ENCODE measurements at places on chromosomes 3 and 15. TPM values are rescaled to one million over a fixed set of nuclear protein-coding genes. Genes with fewer than 3 reads are reported as not detected.

DNA sequence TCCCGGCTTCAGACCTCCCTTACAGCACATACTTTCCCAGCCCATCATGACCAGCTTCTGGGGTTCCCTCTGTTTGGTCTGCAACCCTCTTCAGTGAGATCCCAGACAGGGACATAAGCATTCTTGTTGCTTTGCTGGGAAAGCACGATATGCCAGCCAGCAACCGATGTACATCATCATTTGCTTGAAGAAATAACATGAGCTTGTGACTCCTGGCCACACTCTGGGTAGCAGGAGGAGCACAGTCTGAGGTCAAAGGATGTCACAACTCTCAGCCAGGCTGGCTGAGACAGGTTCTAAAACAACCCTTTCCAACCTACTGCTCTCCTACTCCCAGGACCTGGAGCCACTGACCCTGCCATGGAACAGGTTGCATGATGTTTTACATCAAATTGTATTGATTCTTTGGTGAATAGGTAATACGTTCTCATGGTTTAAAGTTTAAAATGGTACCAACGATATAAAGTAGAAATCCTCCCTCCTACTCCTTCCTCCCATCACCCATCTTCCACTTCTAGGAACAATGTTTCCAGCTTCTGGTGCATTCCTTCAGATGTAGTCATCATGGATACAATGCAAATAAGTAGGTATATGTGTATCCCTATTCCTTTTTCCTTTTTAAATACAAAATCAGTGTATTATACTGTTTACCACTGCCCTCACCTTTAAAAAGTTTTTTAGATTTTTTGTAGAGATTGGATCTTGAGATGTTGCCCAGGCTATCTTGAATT lies 190.3 kb downstream of the OPA1 start:
- no peak for DNase-seq

GRCh38 chr3:188929137-188929536 lies 242.6 kb upstream of the TPRG1 start:
- no peak for DNase-seq

GRCh38 chr3:107657971-107658370 lies 135.2 kb downstream of the BBX start:
- no peak for DNase-seq

Gene GRK7
- total RNA-seq = not detected

Gene EPHB1
- 0.31 TPM for total RNA-seq

Measured in mucosa of descending colon (tissue), 3 donors.